Cardiac fibroblast (primary cell): ENCODE measurements at places on chromosomes 11 and 22.

- peak; percentile 91 for DNase-seq
Observed at GRCh38 chr11:18588297-18589252, at the start of gene UEVLD. Gene UEVLD (minus strand): TSS chr11:18588734. CDS start chr11:18588654, 80 bp downstream.

- peak; percentile 73 for DNase-seq
Observed at GRCh38 chr22:39343259-39344045, 6.3 kb upstream of the SYNGR1 start.

- DNase-seq, result no peak
Observed at GRCh38 chr11:66315498-66315885, 1.4 kb downstream of the CD248 start.

- DNase-seq, result no peak
Observed at GRCh38 chr11:95676308-95676707, 113.3 kb downstream of the FAM76B start.

DNA sequence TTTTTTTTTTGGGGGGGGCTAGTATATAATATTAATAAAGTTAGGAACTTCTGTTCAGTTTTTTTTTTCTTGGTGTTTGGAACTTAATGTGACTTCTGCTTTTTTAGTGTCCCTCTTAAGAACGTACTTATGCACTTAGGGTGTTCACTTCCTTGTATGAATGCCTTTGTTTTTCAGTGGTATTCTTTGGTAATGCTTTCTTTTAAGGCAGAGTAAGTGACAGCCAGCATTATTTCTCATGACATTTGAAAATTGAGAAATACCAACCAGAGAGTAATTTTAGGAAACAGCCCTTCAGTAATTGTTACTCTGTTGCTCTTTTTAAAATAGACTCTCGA is 2.4 kb downstream of the GRK3 start:
- DNase-seq, result no peak

GRCh38 chr22:44181912-44182587 is 1.3 kb downstream of the PARVG start:
- no peak for DNase-seq

GRCh38 chr11:105108247-105108646 is 31.3 kb downstream of the CARD18 start:
- DNase-seq, result no peak
